Hypothalamus (tissue), 51 donors: ENCODE measurements at places on chromosomes 13 and 19.

GRCh38 chr13:35917942-35918645 is 213.1 kb downstream of the DCLK1 start:
- DNase-seq, result no peak

DNA sequence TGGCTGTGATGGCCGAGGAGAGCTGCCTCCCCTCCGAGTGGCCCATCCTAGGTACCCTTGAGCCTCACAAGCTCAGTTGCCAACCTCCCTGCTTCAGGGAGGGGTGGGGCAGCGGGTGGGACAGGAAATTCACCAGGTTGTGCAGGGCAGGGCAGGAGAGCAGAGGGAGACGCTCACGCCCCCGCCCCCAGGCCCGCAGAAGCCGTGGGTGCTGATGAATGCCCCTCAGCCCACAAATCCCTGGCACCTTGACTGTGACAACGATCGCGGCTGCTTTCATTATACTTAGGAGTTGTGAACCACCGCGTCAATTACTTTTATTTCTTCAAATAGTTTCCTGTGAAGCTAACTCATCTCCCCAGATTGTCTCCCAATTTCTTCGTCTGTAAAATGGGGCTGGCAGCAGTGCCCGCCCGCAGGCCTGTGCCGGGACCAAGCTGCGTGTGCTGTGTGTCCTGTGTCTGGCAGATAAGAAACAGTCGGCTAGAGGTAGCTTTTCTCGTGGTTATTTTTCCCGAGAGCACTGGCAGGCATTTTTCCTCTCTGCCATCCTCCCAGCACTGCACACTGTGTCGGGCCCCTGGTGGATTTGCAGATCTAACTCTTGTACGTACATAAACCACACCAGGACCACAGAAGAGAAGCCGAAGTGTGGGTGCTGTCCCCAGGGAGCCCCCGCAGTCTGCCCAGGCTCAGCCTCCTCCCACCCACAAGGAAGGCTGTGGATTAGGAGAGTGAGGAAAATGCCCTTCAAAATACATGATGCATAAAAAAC is 7.9 kb upstream of the RASA3 start:
- DNase-seq, result no peak

GRCh38 chr13:112734696-112735547 is 45.1 kb downstream of the ATP11A start:
- no peak for DNase-seq

DNA sequence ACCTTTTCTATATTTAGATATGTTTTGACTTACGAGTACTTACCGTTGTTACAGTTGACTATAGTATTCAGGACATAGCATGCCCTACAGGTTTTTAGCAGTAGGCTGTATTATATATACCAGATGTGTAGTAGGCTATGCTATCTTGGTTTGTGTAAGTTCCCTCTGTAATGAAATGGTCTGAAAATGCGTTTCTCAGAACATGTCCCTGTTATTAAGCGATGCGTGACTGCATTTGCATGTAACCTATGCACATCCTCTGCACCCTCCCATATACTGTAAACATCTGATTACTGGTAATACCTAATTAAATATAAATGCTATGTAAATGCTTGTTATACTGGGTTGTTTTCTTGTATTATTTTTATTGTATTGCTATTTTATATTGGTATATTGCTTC is 6.6 kb downstream of the ZNF766 start:
- DNase-seq, result no peak

GRCh38 chr19:3656073-3656746 is 29.6 kb upstream of the CACTIN start:
- DNase-seq, result no peak

- no peak for DNase-seq
Observed at GRCh38 chr19:49854378-49855263, 3.7 kb downstream of the PTOV1 start.

- DNase-seq, result no peak
Observed at GRCh38 chr19:49786376-49786820, 19.6 kb downstream of the AP2A1 start.

GRCh38 chr19:13830741-13831536 is 35.7 kb downstream of the ZSWIM4 start:
- no peak for DNase-seq

DNA sequence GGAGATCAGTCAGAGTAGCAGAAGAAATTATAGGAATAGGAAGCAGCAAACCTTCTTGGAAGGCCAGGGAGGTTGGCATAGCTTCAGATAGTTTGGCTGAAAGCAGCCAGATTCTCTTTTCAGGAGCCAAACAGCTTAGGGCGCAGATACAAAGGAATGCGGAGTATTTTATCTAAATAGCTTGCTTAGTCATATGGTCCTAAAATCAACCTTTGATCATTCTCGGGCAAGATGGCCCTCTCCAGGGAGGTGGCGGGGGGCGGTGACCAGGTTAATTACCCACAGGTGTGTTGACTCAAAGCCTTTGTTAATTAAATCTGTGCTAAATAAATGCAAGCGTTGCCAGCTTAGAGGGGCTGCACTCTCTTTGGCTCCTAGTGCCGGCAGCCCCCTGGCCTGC is 12.5 kb upstream of the NCR1 start:
- DNase-seq, result no peak

- DNase-seq, result no peak
Observed at GRCh38 chr19:22733691-22734090, 50.3 kb downstream of the ZNF99 start.

GRCh38 chr13:23609874-23610576 is 39.8 kb downstream of the TNFRSF19 start:
- no peak for DNase-seq

- DNase-seq, result peak; percentile 17
Observed at GRCh38 chr13:52738719-52739467, 727 bp downstream of the CNMD start.

DNA sequence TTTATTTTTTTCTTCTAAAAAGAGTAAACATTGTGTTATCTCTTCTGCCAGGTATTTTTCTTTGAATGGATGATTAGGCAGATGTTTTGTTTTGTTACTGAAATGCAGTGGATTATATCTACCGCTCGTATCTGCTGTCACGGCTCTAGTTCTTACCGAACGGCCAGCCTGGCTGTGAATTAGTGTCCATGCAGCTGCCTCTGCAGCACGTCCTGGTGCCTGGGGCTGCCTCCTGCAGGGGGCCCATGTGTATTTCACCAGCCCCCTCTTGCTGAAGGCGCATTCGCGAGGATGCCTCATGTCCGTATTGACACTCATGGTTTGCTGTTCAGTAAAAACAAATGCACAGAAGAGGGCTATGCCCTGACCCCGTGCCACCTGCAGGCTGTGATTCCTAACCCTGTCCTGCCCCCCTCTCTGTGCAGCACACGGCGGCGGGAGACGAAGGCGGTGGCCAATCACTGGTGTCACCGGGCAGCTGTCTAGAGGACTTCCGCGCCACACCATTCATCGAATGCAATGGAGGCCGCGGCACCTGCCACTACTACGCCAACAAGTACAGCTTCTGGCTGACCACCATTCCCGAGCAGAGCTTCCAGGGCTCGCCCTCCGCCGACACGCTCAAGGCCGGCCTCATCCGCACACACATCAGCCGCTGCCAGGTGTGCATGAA is 49.9 kb downstream of the RAB20 start:
- no peak for DNase-seq

GRCh38 chr13:36814465-36814864 is 4.6 kb upstream of the RFXAP start:
- no peak for DNase-seq
